Left ventricle myocardium inferior (tissue), 1 donor: ENCODE measurements at places on chromosomes 5 and 9. TPM values are rescaled to one million over a fixed set of nuclear protein-coding genes. Genes with fewer than 3 reads are reported as not detected.

Gene CAVIN4
- total RNA-seq = 50.9 TPM

Gene DDX4
- not detected for total RNA-seq

DNA sequence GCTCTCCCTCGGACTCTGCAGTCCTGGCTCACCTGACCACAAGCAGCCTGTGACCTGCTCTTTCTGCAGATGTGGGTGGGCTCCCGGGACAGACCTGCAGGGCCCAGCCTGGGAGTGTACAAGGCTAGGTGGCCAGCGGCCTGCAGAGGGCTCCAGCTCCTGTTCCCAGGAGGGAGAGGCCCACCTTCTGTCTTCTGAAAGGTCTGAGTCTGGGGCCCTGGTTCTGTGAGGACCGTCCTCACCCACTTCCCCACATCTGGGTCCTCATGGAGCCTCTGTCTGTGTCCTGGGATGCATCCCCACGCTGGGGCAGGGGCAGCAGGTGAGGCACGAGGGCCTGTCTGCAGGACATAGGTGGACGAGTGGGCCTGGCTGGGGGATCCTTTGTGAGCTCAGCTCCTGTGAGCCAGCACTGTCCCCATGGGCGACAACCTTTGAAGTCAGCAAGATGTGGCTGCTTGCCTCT, 43.7 kb downstream of the PHF2 start:
- no peak for DNase-seq

- DNase-seq = no peak
These were observed 32.2 kb downstream of the DAB2IP start for GRCh38 chr9:121683652-121684051.

- DNase-seq = no peak
These were observed 426.6 kb upstream of the WWC1 start for GRCh38 chr5:167864801-167865200.
